Stimulated activated CD8-positive, alpha-beta memory T cell treated with anti-CD3 and anti-CD28 coated beads, Interleukin-7, amount 100 ng/mL, for 1 hour (primary cell): ENCODE measurements at places on chromosomes 7 and 10.

- DNase-seq, result no peak
Observed at GRCh38 chr10:44935201-44935965, 24.2 kb upstream of the RASSF4 start.

GRCh38 chr10:73810735-73811465 lies 498 bp downstream of the NDST2 start:
- peak; percentile 22 for DNase-seq

- DNase-seq, result no peak
Observed at GRCh38 chr7:157890921-157891401, 554.2 kb downstream of the DNAJB6 start.

DNA sequence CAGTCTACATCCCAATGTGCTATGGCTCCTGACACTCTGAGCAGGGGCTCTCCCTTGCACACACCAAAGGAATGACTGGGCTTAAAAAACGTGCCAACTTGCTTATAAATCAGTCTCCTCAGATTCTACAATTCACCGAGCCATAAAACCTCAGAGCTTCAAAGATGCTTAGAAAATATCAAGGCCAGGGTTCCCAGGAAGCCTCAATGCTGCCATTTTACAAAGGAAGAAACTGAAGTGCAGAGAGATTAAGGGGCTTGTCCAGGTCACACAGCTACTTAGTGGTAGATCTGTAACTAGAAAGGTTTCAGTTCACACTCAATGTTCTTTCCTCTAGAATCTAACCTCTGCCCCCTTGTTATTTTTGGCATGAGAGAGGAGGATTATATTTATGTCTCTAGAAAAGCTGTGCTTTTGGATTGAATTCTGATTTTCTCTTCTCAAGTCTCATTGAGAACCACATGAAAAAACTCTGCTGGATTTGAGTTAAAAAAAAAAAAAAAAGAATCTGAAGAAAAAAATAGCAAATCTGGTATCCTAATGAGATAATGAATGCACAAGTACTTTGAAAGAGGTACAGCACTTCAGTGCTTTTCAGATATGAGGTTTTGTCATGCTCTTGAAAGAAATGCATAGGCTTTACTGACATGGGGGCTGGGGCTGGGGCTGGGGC lies 22.3 kb upstream of the TSPAN33 start:
- no peak for DNase-seq

DNA sequence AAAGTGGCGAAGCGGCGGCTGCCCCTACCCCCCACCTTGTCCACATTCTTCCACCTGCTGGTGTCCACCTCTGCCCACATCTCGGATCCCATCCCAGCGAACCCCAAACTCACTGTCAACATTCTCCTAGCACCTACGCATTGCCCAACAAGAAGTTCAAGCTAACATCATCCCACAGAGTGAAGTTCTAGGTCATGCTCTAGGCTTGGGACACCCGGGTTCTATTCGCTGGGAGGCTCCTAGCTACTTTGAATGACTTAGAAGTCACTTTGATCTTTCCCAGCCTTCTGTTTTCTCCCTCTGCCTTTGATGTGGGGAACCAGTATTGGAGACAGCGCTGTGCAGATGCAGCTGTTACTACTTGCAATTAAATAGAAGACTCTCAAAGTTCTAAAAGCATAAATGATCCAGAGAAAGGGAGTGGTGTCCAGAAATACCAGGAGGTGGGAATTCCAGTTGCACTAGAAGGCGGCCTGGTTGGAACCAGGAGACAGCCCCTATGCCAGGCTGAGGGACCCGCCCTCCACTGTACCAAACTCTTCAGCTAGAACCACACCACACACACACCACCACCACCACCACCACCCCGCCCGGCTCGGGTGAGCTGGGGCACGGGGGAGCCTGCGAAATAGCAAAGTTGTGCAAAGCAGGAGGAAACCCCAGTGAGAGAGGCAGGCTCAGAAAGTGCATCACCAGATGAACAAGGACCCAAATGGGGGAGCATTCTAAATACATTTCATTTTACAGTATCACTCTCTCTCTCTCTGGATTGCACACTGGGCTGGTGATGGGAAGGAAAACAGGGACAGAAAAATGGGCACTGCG lies 5.5 kb upstream of the VGF start:
- no peak for DNase-seq

DNA sequence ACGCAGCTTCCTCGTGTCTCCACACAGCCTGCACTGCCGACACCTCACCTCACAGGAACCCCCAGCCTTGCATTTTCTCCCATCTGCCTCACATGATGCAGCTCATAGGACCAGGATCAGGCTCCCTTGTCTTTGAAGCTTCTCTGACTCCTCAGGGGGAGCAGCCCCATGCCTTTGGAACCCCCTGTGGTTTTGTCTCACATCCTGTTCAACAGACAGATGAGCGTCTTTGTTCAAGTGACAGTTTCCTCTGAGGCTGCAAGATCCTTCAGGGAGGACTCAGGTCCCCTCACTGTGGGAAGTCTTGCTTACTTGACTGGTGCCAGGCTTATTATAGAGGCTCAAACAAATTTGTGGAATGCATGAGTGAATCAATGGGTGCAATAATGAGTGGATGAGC lies 667.1 kb downstream of the INHBA start:
- no peak for DNase-seq

DNA sequence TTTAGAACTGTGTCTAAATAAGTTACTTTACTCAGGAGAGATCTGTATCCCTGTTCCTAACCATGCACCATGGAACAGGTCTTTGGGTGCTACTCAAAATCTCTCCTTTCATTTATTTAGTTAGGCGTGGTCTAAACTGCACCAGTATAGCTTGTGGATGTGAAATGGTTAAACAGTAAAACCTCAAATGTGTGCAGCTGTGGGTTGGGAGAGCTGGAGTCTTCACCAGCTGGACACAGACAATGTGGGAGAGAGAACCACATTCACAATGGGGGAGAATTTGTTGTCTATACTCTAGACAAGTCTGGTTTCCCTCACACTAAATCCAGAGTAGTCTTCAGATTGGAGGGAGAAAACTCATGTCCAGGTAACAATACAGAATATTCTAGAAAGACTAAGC lies 31.2 kb upstream of the IKZF1 start:
- no peak for DNase-seq

GRCh38 chr10:52198540-52198939 lies 115.5 kb upstream of the DKK1 start:
- DNase-seq, result no peak

DNA sequence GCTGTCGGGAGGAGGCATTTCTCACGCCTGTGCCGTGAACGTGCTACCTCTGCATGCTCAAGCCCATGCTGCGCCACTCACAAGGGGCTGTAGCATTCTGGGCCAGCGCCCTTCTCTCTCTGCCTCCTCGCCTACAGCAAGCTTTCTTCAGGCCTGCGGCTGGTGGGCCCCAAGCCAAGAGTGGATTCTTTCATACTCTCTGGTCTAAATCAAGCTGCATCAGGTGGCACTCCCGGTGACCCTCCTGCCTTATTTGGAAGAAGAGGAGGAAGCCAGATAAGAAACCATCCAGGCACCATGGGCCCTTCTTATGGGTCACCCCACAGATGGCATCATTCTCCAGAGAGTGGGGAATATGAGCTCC lies 86.7 kb upstream of the DUSP5 start:
- DNase-seq, result no peak

- DNase-seq, result no peak
Observed at GRCh38 chr10:108250936-108251620, 1086.6 kb upstream of the SORCS1 start.

DNA sequence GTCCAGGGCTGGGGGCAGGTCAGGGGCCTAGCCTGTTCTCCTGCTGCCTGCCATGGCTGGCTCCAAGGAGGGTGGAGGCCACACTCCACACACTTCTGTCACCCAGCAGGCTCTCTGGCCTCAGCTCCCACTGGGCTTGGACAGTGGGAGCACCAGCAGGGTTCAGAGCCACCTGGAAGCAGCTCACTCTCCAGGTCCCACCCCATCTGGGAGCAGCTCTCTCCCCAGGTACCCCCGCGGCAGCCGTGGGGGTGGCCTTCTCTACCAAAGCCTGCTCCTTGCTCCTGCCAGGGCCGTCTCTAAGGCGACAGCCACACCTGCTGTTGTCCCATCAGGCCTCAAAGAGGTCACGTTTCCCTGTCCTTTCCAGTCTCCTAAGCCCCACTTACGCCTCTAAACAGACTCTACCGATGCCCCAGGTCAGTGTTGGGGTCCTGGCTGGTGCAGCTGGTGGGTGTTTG lies 142.5 kb upstream of the RET start:
- DNase-seq, result no peak

- no peak for DNase-seq
Observed at GRCh38 chr7:157964016-157964415, 623.6 kb downstream of the PTPRN2 start.

DNA sequence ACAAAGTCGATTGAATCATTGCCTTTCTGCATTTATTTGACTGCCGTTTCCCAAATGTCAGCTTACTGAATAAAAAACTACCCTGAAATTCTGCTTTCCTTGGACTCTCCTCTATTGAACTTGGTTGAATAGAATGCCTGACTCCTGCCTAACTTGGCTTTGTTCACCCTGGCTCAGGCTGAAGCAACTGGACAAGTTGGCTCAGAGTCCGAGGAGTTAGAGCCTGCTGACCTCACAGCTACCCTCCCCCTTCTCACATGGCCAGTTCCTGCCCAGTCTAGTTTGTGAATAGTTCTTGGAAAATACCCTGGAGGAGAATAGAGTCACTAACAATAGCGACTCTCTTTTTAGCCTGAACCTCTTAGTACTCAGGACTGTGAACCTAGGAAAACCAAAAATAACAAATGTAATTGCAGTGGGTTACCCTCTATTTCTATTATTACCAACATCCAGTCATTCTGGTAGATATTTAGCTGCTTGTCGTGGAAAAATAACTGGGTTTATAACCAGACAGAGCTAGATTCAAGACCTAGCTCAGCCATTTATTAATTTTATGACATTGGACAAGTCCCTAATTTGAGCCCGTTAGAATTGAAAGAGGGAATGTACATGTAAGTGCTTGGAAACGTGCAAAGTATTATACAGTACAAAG lies 17.3 kb upstream of the NRBF2 start:
- no peak for DNase-seq

GRCh38 chr7:28408105-28408959 lies 4.0 kb upstream of the CREB5 start:
- no peak for DNase-seq

DNA sequence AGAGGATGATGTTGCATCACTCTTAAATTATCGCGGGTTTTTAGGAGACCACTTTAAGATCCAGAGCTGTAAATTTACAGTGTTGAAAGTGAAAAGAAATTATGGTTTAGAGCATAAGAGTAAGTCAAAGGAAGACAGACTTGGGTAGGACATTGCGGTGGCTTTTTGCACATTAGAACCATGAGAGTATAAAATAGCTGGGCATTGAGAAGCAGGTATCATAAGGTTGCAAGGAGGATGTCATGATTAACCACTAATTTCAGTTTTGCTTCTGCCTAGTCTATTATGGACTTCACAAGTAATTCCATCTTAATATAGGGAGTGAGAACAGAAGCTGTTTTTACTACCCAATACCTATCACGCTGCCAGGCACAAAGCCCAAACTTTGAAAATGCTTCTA lies 57.7 kb downstream of the CALCR start:
- DNase-seq, result no peak

- no peak for DNase-seq
Observed at GRCh38 chr10:29598851-29599311, 35.9 kb downstream of the SVIL start.

GRCh38 chr10:5615316-5615715 lies 51.1 kb downstream of the ASB13 start:
- DNase-seq, result no peak

- DNase-seq, result no peak
Observed at GRCh38 chr7:279821-280220, 10.1 kb upstream of the FOXL3 start.

GRCh38 chr7:148543-148931 lies 43.8 kb upstream of the FAM20C start:
- no peak for DNase-seq

DNA sequence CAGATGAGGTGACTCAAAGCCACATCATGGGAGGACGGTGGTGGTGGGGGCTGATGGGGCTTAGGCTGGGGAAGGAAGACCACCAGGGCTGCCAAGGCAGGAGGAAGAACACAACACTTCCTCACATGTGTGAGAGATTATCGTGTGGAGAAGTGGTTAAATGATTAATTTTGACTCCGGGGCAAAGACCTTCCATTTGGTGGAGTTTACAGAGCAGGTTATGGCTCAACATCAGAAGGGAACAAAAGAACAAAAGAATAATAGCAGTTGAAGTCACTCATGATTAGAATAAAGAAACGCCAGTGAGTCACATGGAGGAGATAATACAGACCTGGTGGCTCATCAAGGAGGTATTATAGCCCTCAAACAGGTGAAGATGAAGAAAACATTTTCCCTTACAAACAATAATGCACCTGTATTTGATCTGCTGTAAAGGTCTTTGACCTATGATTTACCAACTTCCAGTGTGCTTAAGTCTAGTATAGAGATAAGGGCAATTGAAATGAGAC lies 170.1 kb downstream of the PKD1L1 start:
- DNase-seq, result no peak

- DNase-seq, result no peak
Observed at GRCh38 chr10:22369434-22370072, 24.3 kb downstream of the SPAG6 start.

DNA sequence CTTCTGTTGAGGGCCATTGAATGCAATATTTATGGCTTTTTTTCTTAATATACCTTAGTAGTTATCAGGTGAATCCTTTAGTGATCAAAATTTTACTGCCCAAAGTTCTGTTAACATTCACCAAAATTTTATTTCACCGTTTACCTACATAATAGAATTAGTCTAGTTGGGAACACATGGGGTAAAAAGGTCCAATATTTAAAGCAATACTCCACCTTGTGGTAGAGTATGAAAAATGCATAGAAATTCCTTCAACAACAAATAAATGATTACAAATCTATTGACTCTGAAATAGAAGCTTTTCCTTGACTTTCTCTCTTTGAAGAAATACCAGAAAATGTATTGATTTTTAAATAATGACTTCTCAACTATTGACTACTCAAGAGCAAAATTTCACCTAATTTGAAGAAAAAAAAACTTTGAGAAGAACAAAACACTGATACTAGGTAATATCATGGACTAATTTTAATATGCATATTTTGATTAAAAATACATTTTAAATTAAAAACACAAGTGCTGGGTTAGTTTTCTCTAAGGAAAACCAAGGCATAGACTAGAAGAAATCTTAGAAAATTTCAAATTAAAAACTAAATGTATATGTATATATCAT lies 43.3 kb downstream of the POLR1F start:
- no peak for DNase-seq

DNA sequence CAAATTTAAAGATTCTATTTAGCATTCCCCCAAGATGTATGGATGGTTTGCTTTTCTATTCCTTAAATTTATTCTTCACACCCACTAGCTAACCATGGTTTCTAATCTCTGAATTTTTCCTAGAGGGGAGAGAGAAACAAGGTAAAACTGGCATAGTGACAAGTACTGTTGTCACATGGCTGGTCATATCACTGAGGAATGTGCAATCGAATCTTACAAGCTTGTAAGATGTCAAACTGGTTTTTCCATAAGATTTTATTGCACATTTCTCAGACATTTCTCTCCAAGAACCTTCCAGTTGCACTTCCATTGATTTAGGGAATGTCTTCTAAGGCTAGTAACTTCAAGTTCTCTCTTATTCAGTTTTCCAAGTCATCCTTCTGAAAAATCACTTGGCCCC lies 89.8 kb downstream of the MBL2 start:
- no peak for DNase-seq

GRCh38 chr7:86643561-86644281 lies at the start of gene GRM3:
Gene GRM3 (plus strand): TSS chr7:86643909. CDS start chr7:86765146, 121,237 bp downstream.
- DNase-seq, result no peak

- DNase-seq, result no peak
Observed at GRCh38 chr7:78345293-78345911, 546.8 kb downstream of the PHTF2 start.

GRCh38 chr10:12984165-12984747 lies 17.3 kb downstream of the CCDC3 start:
- DNase-seq, result no peak
